CD4-positive, alpha-beta T cell treated with Interleukin-21 for 1 hour (primary cell): ENCODE measurements at places on chromosomes 11 and 22.
A peak's percentile ranks its signal among the peaks of the same experiment; 100 is the strongest.

- DNase-seq, result no peak
Observed at GRCh38 chr11:32919338-32919737, 26.7 kb downstream of the QSER1 start.

- DNase-seq, result no peak
Observed at GRCh38 chr11:1943576-1943975, 3.6 kb upstream of the MRPL23 start.

GRCh38 chr11:75924966-75925784 is 110.2 kb downstream of the UVRAG start:
- no peak for DNase-seq

DNA sequence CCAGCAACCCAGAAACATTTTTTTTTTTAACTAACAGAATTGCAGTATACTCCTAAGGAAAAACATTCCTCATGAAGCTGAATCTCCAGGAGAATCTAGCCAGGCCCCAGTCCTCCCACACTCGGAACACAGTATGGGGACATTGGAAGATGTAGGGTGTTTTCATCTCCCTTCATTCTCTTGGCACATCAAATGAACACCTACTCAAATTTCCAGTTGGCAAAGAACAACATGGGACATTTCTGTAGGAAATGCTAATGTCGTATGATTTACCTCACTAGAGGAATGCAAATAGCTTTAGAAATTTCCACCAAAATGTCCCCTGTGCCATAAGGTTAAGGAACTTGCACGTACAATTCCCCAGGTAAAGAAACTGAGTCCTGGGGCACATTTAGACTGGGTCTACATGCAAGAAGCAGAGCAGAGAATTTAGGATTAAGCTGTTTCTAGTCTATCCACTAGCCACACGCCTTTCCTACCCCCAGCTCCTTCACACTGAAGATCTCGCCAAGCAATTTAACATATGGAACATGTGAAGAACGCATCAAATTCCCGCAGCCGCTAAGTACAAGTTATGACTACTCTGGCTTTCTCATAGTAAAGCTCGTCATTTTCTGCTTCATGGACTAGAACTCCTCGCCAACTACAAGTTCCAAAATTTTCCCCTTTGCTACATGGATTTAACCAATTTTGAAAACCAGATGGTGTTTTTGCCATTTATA is 2.9 kb upstream of the CADM1 start:
- DNase-seq, result no peak

- no peak for DNase-seq
Observed at GRCh38 chr11:117438371-117439000, 110.8 kb downstream of the CEP164 start.

DNA sequence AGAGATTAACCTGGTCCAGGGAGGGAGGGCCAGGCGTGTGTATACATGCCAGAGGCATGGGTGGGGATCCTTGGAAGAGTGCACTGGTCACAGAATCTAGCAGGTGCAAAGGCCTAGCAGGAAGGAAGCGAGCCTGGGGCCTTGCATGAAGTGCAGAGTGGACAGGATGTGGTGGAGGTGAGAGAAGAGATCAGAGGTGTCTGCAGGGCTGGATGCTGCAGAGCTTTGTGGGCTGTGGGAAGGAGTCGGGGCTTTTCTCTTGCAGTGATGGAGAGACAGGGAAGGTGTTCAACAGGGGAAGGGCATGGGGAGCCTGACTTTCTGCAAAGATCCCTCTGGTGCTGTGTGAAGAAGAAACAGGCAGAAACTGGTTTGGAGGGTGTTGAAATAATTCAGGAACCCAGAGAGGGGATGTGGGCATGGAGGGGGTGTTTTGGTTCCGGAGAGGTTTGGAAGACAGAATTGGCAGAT is 2.5 kb upstream of the TPST2 start:
- peak; percentile 70 for DNase-seq

DNA sequence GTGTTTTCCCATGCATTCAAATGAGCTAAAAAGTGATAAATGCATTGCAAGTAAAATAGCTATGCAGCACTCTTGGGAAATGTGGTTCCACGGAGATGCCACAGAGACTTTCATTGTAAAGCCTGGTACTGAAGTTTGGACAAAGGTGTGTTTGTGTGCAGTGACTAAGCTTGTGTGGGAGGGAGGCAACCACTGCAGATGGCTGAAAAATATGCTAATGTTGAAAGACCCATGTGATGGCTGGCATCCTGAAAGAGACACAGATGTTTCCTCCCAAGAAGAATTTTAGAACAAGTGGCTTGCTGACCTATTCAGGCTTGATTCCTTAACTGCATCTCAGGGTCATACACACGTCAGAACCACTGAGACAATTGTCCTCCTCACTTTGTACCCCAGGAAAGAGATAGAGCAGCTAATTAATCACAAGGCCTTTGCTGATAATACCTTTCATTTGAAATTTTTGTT is 73.8 kb downstream of the FAM76B start:
- no peak for DNase-seq
